ENCODE measurements at places on chromosomes 3 and 15.

DNA sequence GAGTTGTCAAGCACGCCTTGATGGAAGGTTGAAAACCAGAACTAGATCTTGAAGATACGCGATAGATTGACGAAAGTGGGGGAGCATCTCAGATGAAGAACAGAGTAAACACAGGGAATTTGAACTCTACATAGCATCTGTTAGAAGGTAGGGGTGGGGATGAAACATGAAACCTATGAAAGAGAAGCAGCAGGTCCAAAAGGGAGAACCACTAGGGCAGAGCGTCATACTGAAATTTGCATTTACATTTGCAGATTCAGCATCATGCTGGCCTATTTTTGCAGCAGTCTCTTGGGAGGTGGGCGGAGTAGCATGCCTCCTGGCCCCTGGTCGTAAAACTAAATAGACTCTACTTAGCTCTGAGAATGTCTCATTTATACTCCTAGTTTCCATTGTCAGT is 46.1 kb upstream of the RASGRP1 start:
- no peak for DNase-seq

DNA sequence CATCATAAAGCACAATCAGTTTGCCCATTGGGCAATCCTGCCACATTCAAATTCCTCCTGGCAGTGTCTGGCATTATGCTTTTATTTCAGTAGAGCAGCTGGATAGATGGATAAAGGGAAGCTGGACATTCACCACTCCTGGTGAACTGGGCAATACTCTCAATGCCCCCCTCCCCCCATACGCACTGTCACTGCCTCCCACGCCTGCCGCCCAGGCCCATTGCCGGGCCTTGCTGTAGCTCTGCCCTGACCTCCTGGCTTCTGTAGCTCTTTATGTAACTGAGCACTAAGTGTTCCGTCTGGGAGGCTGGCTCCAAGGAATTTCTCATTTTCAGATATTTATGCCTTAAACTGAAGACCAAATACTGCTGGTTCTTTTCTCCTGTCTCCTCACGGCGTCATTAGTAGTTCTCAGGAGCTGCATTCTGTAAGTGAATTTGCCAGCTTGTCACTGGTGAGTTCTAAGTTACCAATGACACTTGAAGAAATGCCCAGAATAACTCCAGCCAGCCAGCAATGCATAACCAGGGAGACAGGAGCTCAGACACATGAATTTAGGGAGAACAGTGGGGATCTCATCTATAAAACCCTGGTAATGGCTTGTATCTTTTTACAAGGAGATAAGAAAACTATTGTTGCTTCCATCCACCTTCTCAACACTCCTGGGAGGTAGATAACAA is 25.5 kb upstream of the RASGRF1 start:
- no peak for DNase-seq

- no peak for DNase-seq
Measured at GRCh38 chr3:149145356-149145755, 15.9 kb downstream of the HPS3 start.

DNA sequence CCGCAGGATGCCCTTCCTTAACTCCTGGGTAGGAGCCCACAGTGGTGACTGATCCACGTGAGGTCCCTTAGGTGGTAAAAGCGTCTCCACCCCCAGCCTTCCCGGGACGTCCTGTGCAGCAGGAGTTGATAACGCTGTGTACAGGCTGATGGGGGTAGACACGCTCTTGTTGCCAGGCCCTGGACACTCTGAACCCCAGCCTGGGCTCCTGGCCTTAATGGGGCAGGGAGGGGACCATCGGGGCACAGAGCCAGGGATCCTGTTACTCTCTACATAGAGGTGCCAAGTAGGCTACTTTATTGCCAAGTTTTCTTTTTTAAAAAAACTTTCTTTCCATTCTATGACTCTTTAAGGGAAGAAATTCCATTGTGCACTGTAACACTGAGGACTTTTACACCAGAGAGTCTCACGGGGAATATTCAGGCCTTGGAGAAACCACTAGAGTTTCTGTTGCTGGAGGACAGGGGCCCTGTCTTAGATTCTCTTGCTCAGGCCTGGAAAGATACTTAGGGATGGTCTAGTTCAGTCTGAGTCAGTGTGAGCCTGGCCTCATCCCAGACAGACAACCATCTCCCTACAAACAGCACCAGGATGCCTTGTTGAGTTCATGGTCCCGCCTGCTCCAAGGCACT is 104.3 kb upstream of the RNU6-1 start:
- no peak for DNase-seq

DNA sequence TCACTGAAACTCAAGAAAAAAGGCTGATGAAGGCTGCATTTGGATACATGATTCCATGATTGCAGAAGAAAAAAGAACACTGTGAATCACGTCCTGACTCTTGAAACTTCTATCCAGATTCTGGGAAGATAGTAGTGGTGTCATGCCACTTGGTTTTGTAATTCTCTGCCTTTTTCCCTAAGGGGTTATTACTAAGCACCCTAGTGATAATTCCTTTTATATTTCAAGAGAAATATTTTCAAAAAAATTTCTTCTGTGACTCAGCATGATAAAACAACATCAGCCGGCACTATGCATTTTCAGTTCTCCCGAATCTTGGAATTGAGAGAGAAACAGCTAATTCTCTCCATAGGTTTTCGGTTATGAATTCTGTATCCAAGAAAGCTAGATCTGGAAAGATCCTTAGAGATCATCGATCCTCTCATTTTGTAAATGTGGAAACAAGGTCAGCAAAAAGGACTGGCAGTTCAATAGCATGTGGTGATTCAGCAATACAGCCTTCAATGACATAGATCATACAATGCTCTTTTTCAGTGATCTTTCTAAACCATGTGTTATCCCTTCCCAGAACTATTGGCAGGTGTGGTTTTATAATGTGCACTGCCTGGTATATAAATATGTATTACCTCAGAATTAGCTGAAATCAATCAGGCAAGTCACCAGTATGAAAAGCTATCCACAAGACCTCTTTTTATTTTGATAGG is 42.6 kb upstream of the TP63 start:
- peak; percentile 85 for DNase-seq

GRCh38 chr3:194368918-194369317 is 625 bp downstream of the LRRC15 start:
- no peak for DNase-seq

DNA sequence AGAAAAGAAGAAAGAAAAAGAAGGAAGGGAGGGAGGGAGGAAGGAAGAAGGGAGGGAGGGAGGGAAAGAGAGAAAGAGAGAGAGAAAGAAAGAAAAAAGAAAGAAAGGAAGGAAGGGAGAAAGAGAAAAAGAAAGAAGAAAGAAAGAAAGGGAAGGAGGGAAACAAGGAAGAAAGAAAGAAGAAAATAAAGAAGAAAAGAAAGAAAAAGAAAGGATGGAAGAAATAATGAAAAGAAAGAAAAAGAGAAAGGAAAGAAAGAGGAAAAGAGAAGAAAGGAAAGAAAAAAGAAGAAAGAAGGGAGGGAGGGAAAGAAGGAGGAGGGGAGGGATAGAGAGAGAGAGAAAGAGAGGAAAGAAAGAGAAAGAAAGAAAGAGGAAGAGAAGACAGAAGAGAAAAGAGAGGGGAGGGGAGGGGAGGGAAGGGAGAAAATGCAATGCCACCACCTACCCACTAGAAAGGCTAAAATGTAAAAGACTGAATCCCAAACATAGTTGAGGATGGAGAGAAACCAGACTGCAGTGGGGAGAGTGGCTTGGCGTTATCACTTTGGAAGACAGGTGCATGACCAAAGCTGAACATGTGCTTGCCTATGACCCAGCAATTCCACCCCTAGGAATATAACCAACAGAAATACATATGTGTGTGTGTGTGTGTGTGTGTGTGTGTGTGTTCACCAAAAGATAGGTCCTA is 66.9 kb upstream of the KLF13 start:
- no peak for DNase-seq

DNA sequence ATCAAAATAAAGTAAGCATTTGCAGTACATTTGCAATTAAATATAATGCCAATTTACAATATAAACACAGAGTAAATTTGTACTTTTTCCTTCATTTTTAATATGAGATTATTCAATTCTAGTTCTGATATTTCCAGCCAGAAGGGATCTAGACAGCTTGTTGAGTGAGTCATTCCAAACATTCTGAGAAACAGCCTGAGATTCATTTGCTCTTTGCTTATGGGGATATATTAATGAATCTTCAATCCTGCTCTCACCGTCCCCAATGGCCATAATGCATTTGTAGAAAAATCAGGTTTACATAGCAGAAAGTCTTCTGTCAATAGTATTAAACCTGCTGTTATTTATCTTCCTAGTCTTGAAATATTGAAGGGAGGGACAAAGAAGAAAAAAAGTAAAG is 554.2 kb downstream of the TUSC7 start:
- DNase-seq = no peak

- no peak for DNase-seq
Measured at GRCh38 chr3:139679220-139679775, 1.5 kb upstream of the NMNAT3 start.

DNA sequence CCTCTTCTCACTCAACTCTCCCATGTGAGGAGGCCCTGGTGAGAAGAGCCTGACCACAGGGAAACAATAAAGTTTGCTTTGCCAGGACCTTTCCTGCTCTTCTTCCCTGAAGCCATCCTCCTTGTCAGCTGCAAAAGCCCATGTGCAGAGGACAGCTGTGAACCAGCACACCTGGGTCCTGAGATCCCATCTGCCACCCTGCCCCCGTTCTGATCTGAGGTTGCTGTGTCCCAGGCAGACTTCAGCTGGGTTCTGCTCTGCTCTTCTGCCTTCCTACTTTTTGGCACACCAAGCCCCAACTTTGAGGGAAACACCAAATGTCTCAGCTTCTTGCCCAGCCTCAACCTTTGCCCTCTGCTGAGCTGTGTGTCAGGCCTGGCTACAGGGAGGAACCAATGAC is 595.1 kb upstream of the ARPP21 start:
- DNase-seq = no peak

- DNase-seq = no peak
Measured at GRCh38 chr15:91950054-91950453, 96.5 kb downstream of the SLCO3A1 start.

- DNase-seq = no peak
Measured at GRCh38 chr3:134765468-134765867, 29.6 kb upstream of the EPHB1 start.

- DNase-seq = no peak
Measured at GRCh38 chr3:20136231-20136630, 49.8 kb downstream of the SGO1 start.

Data from AG10803 (cell line).